ENCODE measurements at places on chromosomes 2 and 18.

- DNase-seq: peak; percentile 53
Measured at GRCh38 chr2:231709636-231709980, 1.3 kb downstream of the PTMA start.

- DNase-seq: no peak
Measured at GRCh38 chr2:76120176-76120575, 409.5 kb upstream of the GCFC2 start.

GRCh38 chr2:132449868-132450267, 33.3 kb downstream of the GPR39 start:
- DNase-seq: no peak

DNA sequence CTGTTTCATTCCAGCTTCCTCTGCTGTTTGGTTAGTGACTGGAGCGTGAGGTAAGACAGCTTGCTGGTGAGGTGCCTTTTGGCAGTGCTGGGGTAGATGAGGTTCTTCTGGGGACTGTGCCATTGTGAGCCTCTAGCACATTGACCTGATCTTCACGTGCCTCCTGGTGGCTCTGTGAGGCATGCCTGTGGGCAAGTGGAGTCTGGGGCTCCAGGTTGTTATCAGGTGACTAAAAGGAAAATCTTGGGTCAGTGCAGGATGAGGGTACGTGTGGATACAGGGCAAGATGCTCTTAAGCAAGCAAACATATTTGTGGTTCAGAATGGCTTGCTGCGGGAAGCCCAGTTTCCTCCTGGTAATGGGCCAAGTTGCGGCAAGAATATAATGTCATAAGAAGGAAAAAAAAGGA, 75.4 kb downstream of the FHOD3 start:
- DNase-seq: no peak

DNA sequence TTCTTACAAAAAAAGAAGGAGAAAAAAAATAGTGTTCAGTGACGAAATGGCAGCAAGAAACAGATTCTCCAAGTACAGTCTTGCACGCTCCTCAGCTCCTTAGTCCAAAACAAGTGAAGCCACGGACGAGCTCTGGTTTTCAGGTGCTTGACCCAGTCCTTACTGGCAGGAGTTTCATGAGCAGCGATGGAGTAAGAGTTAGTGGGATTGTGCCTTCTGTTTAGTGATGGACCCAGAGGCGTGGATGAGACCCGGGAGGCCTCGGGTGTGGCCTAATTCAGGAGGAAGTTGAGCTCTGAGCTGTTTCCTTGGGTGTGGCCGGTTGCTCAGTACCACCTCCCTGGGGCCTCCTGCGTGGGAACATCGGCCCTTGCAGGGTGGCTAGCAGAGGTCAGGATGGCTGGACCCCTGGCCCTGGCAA, 52.0 kb downstream of the KIF5C start:
- DNase-seq: peak; percentile 4

- no peak for DNase-seq
Measured at GRCh38 chr18:78123144-78123909, 856.3 kb upstream of the SALL3 start.

DNA sequence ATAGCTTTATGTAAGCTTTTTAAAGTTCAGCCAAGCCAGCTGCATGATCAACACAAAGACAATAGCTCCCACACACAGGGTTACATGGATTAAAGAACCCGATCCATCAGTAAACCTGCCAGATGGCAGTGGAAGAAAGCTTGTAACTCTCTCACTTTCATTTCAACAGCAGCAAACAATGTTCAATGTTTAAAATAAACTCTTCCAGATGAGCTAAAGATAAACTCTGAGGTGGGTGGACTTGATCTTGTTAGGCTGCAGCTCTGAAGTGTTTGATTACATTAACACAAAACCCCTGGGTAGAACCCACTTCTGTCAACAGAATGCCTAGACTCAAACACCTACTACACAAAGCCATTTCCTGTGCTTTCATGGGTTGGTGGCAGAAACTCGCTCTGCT, 13.9 kb downstream of the RDH14 start:
- no peak for DNase-seq

DNA sequence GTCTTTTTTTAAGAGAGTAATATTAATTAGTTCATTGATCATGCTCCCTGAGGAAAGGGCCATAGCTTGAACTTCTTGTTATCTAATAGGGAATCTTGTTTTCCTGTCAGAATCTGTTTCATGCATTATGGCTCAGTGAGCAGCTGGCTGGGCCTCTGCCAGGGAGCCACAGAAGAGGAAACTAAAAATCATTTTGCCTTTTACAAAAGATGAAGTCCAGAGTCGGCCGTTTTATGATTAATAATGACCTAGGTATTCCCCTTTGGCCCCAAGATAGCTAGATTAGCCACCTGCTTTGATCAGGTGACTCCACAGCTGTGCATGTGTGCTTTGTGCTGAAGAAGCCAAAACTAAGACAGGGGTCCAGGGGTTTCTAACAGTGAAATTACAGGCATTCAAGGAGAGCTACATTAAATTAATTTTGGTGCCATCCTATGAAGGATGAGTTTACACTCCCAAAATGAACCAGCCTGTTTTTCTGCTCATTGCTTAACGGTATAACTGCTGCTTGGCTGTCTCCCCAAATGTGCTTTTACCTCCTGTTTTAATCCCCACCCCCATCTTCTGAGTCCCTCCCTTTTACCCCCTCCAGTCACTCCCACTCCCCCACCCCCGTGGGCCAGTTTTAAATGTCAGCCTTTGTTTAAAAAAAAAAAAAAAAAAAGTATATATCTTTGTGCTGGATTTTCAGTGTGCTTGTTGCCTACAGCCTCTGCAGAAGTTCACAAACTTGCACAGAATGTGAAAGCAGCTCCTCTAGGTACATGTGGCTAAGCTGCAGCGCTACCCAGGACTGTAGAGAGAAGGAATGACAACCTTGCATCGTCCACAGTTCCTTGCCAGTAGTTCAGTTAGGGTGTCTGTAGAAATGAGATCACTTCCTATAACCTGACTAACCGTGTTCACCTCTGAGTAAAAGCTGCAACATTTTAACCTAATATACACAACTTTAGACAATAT, 93.1 kb downstream of the CABLES1 start:
- no peak for DNase-seq

DNA sequence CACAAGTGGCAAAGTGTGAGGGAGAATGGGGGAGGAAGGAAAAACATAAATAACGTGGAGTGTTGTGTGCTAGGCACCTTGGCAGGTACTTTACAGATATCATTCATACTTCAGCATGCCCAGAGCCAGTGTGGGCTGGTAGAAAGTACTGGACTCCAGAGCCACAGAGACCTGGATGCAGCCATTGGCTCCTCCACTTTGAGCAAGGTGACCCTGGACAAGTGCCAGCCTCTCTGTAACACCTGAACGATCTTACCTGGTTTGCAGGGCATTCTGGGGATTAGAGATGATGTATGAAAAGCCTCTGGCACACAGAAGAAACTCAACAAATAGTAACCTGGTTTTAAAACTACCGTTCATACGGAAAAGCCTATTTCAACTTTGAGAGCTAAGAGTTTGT, 6.3 kb downstream of the LOXHD1 start:
- DNase-seq: no peak

GRCh38 chr2:150211164-150211631, 276.3 kb downstream of the RND3 start:
- no peak for DNase-seq

- no peak for DNase-seq
Measured at GRCh38 chr18:55337138-55337537, 250.9 kb downstream of the TCF4 start.

Measured in stimulated activated CD4-positive, alpha-beta T cell treated with anti-CD3 and anti-CD28 coated beads, Interleukin-4, amount 100 ng/mL, for 1 hour (primary cell).